ENCODE measurements at places on chromosomes 12 and 14.

DNA sequence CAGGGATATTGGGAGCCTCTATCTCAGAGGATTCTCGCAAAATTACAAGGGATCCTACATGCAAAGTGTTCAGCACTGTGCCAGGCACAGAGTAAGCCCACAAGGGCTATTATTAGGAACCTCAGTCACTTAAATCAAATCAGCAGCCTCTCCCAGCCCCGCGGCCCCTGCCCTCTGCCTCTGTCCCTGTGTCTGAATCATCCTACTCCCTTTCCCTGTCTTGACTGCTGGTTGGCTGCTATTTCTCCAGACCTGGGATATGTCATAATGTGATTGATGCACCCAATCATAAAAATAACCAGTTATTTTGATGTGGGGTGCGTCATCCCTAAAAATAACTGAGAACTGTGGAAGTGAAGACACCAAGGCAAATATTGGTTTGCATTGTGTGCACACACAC is 176.3 kb downstream of the KSR2 start:
- DNase-seq, result no peak

- DNase-seq, result no peak
Measured at GRCh38 chr12:29343022-29343799, 37.8 kb downstream of the ERGIC2 start.

DNA sequence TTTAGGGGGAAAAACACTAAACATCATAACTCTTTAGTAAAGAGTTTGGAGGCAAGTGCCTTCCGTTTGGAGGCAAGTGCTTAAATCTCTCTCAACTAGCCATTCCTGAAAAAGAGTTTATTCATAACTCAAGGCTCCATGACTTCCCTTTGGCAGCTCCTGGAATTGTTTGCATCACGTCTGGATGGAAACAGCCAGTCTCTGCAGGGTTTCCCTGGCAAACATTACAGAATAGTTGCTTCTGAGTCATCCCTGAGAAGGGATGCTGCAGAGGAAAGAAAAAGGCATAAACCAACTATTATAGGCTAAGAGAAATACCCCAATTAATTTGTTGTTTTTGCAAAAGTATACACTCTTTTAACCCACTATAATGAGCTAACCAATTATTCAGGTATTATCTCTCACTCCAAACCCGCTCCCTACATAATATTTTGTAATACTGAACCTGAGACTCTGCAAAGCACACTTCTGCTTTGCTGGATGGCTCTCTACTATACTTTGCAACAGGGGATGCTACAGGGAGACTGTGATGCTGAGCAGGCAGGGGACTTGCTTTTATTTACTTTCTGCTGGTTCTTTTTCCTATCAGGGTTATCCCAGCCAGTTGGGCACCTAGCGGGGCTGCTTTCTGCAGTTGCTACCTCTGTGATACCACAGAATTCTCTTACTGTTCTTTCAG is 497.7 kb downstream of the FUT8 start:
- no peak for DNase-seq

DNA sequence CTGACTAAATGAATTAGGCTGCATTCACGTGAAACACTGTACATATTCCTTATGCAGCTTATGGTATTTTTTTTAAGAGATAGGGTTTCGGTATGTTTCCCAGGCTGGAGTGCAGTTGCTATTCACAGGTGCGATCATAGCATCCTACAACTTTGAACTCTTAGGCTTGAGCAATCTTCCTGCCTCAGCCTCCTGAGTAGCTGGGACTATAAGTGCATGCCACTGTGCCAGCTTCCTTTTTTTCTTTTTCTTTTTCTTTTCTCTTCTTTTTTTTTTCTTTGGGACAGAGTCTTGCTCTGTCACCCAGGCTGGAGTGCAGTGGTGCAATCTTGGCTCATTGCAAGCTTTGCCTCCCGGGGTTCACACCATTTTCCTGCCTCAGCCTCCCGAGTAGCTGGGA is 35.8 kb upstream of the SPPL3 start:
- no peak for DNase-seq

DNA sequence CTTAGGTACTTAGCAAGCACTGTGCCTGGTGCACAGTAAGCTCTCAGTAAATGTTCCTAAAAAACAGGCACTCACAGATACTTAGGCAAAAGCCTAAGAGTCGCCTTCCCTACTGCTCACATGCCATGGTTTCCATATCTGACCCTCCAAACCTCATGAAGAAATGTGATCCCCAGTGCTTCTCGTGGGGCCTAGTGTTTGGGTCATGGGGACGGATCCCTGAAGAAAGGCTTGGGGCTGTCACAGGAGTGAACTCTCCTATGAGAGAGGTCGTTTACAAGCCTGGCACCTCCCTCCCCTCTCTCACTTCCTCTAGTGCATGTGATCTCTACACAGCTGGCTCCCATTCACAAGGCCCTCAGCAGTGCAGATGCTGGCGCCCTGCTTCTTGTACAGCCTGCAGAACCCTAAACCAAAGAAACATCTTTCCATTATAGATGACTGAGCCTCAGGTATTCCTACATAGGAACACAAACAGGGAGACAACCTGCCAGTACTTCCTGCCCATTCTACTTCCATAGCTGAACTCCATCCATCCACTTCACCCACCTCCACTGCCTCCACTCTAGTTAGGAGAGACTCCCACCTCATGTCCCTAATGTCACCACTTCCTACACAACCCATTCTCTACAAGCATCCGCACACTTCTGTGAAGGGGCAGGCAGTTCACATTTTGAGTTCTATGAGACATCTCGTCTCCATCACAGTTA is 2.9 kb downstream of the SLC15A4 start:
- no peak for DNase-seq

DNA sequence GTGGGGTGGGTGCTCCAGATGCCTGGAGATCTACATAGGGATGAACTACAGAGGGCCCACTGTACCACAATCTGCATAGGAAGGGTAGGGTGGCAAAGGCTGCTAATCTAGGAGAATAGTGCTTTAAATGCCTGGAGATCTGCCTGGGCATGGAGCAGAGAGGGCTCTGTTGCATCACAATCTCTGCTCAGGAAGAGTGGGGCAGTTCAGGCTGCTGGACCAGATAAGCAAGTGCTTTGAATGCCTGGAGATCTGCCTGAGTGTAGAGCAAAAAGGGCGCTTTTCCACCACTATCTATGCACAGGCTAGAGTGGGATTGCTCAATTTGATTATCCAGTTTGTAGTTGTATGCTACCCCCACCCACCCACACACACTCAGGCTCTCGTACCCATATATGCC is 886.3 kb upstream of the SEL1L start:
- no peak for DNase-seq

- no peak for DNase-seq
Measured at GRCh38 chr12:106840243-106840642, 65.8 kb downstream of the RIC8B start.

- DNase-seq, result no peak
Measured at GRCh38 chr14:85471744-85472143, 58.2 kb upstream of the FLRT2 start.

- no peak for DNase-seq
Measured at GRCh38 chr14:67641902-67642749, 22.4 kb downstream of the ARG2 start.

DNA sequence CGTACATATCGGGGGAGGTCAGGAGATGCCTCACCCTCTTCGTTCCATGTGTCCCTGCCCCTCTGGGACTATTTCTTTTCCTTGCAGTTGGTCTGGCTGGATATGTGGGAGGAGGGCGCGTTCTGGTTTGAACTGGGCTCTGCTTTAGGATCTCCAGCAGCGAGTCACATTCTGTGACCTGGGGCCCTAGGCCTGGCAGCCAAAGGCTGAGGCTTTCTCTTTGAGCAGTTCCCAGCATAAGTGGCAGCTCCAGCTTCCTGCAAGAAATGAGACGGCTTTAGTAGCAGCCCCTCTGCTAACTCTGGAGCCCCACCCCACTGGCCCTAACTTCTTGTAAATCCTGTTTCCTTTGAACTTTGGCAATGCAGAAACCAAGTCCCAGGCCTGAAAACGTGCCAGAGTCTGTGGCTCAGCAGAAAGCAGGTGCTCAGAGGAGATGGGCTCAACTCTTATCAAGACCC is 274.8 kb downstream of the DPF3 start:
- DNase-seq, result no peak

GRCh38 chr14:78836777-78837176 is 666.6 kb downstream of the NRXN3 start:
- DNase-seq, result no peak

- no peak for DNase-seq
Measured at GRCh38 chr12:92229381-92229780, 83.7 kb upstream of the BTG1 start.

- DNase-seq, result no peak
Measured at GRCh38 chr12:117362391-117362790, 965 bp upstream of the NOS1 start.

DNA sequence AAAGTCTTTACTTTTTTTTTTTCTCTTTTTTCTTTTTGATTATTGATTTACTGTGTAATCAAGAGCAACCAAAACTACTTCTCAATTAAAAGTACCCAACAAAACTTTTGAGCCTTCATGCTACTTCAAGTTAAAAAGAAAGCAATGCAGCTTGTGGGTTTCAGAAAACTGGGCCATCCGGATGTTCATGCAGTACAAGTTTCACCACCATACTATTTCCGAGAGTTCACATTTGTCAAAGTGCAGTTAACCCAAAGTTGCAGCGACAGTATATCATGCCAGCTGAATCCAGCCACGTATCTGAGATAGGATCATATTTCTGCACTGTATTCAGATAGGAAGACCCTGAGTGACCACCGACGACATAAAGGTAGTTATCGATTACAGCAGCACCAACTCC is 33.0 kb downstream of the KLHL28 start:
- DNase-seq, result no peak

- DNase-seq, result no peak
Measured at GRCh38 chr12:53298164-53298563, 1.3 kb upstream of the MYG1 start.

- no peak for DNase-seq
Measured at GRCh38 chr14:60090864-60091519, 731 bp upstream of the PCNX4 start.

GRCh38 chr12:102816816-102817434 is 100.1 kb downstream of the PAH start:
- no peak for DNase-seq

- no peak for DNase-seq
Measured at GRCh38 chr12:94033101-94033500, 115.3 kb upstream of the PLXNC1 start.

DNA sequence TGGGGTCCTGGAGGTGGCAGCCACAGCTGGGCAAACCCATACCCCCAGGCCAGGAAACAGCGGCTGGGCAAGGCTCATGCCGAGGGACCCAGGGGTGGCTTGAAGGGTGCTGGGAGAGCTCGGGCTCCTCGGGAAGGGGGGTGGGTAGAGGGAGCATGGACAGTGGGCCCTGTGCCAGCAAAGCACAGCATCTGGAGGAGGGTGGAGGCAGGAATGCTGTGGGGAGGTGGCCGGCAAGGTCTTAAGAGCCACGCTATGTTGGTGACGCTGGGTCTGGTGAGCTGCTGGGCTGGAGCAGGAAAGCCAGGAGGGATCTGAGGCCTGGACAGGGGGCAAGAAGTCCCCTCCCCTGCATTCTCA is 48.2 kb upstream of the DLK1 start:
- DNase-seq, result no peak

DNA sequence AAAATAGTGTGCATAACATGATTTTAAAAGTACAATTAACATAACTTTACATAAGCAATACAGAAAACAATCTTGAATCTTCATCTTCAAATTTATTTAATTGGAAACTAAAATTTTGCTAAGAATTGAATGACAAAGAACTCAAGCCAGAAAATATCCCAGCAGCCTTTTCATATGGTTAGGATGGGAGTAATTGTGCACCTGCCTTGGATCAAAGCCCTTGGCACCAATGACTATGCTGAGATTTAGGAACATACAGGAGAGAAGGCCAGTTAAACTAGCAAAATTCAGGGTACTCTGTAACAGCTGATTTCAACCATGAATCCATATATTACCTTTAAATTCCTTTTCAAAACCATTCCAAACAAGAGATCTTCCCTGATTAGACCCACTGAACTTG is 5.8 kb downstream of the KERA start:
- no peak for DNase-seq

Measured in activated CD8-positive, alpha-beta memory T cell treated with anti-CD3 and anti-CD28 coated beads, Interleukin-2, amount 50 U/mL, for 4 hours (primary cell).